ENCODE measurements at places on chromosomes 3 and 15.

DNA sequence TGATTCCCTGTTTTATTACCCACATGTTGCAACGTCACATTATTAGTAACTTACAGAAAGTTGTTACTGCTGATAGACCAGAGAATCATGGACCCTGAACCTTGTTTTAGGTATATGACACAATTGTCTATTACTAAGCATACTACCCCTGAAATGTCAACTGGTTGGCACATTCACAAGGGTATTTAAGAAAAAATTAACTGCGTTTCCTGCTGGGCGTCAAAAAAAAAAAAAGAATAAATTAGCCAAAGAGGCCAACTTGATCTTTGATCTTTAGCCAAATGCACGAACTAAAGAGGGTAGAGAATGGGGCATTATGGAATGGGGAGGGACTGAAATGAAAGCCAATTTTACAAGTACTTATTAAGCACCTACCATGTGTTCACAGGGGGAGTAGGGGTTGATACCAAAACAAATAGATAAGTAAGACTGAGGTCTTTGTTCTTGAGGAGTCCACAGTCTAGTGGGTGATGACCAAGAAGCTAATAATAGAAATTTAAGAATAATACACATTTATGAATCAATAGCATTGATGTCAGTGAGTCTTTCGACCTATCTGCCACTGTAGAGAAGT lies 17.8 kb upstream of the MUC13 start:
- DNase-seq: no peak

- no peak for DNase-seq
Observed at GRCh38 chr3:78066287-78066686, 1026.4 kb downstream of the ROBO2 start.

DNA sequence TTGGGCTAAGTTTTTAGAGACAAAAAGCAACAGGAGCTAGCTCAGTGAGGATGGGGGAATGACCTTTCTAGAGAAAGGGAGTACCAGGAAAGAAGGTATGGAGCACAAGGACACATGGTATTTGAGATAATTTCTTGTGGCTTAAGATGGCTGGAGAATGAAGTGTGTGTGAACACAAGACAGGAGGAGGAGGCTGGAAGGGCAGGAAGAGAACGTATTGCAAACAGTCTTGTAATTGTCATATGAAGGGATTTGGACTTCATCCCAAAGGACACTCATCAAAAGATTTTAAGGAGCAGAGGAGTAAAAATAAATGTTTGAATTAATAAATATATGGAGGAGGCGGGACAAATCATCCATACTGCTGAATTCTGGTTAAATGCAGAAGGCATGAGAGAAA lies 268.6 kb upstream of the NR2E3 start:
- DNase-seq: no peak

- no peak for DNase-seq
Observed at GRCh38 chr15:100783291-100783690, 96.3 kb upstream of the ALDH1A3 start.

- DNase-seq: no peak
Observed at GRCh38 chr3:196712514-196713413, 587 bp downstream of the PIGX start.

DNA sequence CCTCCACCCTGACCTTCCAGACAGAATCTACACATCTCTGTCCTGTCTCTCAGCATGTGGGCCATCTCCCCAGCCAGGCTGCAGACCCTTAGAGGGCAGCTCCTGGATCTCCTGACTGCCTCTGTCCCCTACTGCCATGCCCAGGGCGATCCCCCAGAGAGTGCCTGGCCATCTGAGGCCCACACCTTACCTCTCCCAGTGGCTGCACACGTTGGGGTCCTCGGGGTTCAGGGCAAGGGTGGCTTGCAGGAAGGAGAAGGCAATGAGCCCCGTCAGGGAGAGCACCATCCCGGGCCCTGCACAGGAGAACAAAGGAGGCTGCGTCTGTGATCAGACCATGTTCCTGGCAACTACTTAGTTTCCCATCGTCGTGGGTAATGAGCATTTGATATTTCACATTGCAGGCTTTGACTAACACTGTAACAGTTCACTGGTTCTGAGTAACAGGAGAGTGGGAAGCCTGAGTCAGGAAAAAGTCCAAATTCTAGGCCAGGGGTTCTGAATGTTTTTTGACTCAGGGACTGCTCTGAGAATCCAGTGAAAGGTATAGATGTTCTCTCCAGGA lies 125.4 kb downstream of the MEGF11 start:
- DNase-seq: no peak

DNA sequence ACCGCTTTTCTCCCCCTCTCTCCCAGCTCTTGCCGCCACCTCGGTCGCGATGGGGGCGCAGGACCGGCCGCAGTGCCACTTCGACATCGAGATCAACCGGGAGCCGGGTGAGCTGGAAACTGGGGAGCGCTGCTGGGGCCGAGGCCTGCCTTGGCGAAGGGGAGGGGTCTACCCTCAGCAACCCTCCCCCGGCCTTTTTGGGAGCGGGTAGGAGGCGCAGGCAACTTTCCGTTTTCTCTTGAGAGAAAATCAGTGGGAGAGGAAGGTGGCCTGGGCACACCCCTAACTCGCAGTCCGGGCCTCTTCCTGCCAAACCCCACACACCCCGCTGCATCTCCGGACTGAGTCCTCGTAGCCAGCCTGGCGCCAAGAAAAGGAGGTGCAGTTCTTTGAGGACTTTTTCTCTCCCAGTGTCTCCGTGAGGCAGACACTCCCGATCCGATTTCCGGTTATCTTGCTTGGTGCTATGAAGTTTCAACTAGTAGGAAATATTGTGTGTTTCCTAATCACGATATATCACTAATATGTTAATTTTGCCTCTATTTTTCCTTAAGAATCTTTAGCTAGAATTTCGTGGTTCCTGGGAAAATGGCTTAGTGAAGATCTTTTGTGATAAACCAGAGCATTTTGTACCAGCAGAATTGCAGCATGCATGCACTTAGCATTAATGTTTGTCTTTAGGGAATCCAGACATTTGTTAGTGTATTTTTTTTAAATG lies 631 bp downstream of the NKTR start:
- DNase-seq: no peak
